ENCODE measurements at places on chromosomes 6 and 20.

- no peak for DNase-seq
Observed at GRCh38 chr6:9943986-9944385, 470.9 kb downstream of the TFAP2A start.

DNA sequence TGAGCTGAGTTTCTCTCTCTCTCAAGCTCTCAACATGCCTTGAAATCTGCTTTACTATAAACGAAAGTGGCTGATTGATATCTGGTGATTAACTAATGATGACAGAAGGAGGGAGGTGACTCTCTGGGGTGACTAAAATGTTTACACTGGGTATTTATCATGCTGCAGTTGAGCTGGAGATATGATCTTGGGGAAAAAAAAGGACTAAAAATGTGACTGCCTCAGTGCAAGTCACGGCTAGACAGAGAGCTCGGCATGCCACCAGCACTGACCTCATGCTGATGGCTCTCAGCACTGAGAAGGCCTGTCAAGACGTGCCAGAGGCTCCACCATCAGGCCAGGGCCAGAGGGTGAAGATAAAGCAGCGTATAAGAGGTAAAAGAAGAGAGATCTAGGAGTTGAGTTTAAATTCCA is 103.1 kb upstream of the SPACA1 start:
- no peak for DNase-seq

- DNase-seq: peak; percentile 32
Observed at GRCh38 chr20:41617059-41617901, 897 bp downstream of the CHD6 start.

DNA sequence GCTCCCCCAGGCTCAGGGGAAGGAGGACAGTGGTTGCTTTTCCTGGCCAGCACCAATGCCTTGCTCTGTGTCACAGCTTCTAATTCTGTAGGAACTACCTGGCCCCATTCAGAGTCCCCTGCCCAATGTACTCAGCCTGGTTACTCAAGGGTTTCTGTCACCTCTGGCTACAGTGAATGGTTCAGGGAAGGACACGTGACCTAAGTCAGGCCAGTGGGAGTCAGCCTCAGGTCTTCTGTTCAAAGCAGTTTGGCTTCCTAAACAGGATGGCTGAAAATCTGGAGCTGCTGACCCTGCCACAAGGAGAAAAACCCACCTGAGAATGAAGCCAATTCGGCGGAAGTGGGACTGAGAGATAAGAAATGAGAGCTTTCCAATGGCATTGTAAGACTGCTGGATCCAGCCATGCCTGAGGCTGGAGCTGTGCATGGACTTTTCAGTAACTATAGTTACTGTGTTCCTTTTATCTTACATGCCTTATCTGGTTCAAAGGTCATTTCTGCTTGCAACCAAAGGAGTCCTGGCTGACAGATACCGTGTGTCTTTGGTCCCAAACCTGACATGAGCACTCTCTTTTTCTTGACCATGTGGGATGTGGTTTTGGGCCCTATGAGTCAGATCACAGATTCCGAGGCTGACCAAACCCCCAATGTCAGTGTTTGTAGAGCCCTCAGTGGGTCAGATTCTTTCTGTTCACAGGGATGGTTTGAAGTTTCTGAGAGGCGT is 104.3 kb downstream of the SULF2 start:
- no peak for DNase-seq

- no peak for DNase-seq
Observed at GRCh38 chr6:36688063-36688738, 9.4 kb upstream of the RAB44 start.

GRCh38 chr6:157811476-157812173 is 11.4 kb upstream of the SNX9 start:
- DNase-seq: no peak

GRCh38 chr20:18750735-18751134 is 62.8 kb upstream of the SCP2D1 start:
- DNase-seq: no peak

GRCh38 chr6:89034586-89035251 is 45.8 kb upstream of the PNRC1 start:
- DNase-seq: peak; percentile 91

GRCh38 chr20:20668639-20669038 is 43.8 kb downstream of the RALGAPA2 start:
- peak; percentile 46 for DNase-seq

DNA sequence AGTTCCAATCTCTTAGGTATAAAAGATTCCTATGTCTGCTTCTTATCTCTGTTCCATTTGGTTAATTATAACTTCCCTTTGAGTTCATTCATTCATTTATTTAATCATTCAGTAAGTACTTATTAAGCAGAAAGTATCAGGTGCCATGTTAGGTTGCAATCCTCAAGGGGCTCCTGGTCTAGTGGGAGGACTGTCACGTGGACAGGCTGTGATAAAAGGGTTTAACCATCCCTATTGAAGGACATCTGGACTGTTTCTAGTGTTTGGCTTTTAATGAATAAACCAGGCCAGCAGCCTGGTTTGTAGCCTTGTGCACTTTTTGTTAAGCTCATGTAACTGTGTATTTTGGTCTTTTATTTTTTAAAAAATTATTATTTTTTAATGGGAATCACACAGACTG is 162.1 kb upstream of the OGFRL1 start:
- no peak for DNase-seq

DNA sequence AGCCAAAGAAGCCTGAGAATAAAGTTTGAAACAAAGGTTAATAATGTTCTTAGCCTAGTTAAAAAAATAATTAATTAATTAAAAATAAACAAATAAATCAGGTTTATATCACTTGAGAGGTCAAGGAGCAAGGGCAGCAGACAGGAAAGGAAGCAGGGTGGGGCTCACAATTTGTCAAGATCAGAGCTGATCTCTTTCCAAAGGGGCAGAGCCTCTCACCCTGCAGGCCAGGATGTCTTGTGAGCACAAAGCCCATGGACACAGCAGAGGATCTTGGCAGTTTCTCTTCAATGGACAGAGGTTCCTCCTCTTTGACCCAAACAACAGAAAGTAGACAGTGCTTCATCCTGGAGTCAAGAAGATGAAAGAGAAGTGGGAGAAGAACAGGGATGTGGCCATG is 14.9 kb downstream of the ULBP1 start:
- no peak for DNase-seq

DNA sequence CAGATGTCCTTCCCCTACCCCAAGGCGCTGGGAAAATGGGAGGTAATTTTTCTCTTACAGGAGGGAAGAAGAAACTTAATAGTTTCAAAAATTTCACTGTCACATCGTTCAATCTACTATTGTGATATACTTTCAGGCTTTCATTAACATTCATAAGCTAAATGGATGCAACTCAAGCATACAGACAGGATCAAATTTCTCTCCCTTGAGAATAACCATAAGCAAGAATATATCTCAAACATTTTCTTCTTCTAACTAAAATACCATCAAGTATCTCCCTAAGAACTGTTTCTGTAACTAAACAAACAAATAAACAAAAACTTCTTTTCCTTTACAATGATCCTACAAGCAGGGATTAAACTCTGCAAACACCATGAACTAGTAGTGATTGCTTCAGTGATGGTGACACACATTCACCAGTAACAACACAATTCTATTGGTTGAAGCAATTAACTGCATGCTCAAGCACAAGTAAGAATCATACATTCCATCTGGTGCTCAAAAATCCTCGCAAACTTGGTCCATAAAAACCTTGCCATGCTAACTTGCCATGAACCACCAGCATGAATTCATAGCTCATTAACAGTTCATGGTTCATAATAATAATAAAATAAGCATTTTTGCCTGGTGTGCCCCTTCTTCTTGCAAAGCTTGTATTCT is 183.8 kb downstream of the PTPRK start:
- no peak for DNase-seq

GRCh38 chr20:32241807-32242206 is 34.1 kb downstream of the POFUT1 start:
- DNase-seq: no peak

GRCh38 chr6:154613137-154613676 is 102.7 kb upstream of the CNKSR3 start:
- DNase-seq: no peak

DNA sequence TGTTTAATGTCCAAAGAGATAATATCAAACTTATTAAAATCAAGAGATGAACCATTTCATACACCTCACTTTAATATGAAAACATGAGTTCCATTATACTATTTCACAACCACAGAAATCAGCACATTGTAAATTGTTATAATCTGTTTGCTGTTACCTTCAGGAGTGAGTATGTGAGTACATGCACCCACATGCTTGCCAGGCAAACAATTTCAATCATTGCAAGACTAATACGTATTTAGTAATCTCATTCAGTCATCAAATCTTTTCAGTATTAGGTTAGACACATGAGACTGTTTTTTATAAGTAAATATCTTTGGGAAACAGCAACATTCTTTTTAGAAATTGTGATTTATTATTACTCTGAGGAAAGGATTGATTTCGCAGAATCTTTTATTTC is 9.3 kb upstream of the EPM2A start:
- DNase-seq: no peak

GRCh38 chr6:55034752-55035151 is 139.6 kb upstream of the HCRTR2 start:
- peak; percentile 61 for DNase-seq

Measured in HL-60 (cell line).